A549 treated with ZK216348 at 1 μM for 4 hours (cell line): ENCODE measurements at places on chromosomes 3 and 15. TPM values are rescaled to one million over a fixed set of nuclear protein-coding genes. Genes with fewer than 3 reads are reported as not detected.

Gene EIF3J
- total RNA-seq, result 88.7 to 186 TPM (median 89.0 TPM) in 5 replicates

Gene HOMER2
- total RNA-seq, result 15.2 to 19.3 TPM (median 15.5 TPM) in 5 replicates

Gene GTPBP8
- 9.7 to 16.9 TPM (median 15.3 TPM) in 5 replicates for total RNA-seq

Gene RETNLB
- total RNA-seq, result not detected in 5 replicates

Gene EIF4E3
- total RNA-seq, result 2.8 to 4.4 TPM (median 3.7 TPM) in 5 replicates

Gene LEKR1
- total RNA-seq, result 0.29 to 1.0 TPM (median 0.56 TPM) in 5 replicates

Gene C15orf62
- total RNA-seq, result 0.06 to 0.16 TPM (median 0.10 TPM) in 4 of 5 replicates, not detected in the other

Gene GTF2E1
- total RNA-seq, result 8.6 to 20.0 TPM (median 12.9 TPM) in 5 replicates

Gene KAT2B
- total RNA-seq, result 6.3 to 7.0 TPM (median 6.5 TPM) in 5 replicates

Gene LRRC31
- not detected in 5 replicates for total RNA-seq

Gene MKRN3
- total RNA-seq, result 0.78 to 2.9 TPM (median 2.4 TPM) in 5 replicates

Gene OSBPL10
- 15.5 to 21.7 TPM (median 18.9 TPM) in 5 replicates for total RNA-seq
